ENCODE measurements at places on chromosomes 12 and 14.

DNA sequence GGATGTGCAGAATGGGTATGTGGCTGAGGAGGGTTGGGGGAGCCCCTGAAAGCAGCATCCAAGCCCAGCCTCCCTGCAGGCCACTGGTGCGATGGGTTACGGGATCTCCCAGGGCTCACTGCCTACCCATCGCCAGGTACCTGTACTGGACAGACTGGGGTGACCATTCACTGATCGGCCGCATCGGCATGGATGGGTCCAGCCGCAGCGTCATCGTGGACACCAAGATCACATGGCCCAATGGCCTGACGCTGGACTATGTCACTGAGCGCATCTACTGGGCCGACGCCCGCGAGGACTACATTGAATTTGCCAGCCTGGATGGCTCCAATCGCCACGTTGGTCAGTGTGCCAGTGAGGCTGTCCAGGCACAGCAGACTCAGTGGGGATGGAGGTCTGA lies 18.3 kb upstream of the NXPH4 start:
- no peak for DNase-seq

GRCh38 chr12:111093428-111094142 lies 173.2 kb upstream of the MYL2 start:
- DNase-seq: no peak

GRCh38 chr12:3931776-3932175 lies 58.6 kb upstream of the PARP11 start:
- DNase-seq: no peak

GRCh38 chr12:103986829-103987228 lies 21.2 kb downstream of the TDG start:
- no peak for DNase-seq

- DNase-seq: no peak
Observed at GRCh38 chr12:123265851-123266678, 5.6 kb downstream of the CDK2AP1 start.

GRCh38 chr12:85713373-85713772 lies 122.8 kb downstream of the RASSF9 start:
- no peak for DNase-seq

DNA sequence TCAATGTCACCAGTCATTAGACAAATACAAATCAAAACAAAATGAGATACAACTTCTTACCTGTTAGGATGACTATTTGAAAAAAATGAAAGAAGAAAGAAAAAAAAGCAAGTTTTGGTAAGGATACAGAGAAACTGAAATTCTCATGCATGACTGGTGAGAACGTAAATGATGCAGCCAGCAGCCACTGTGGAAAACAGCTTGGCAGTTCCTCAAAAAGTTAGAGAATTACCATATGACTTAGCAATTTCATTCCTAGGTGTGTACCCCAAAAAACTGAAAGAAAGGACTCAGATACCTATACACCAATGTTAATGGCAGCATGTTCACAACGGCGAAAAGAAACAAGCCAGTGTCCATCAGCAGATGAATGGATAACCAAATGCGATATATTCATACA lies 26.6 kb downstream of the NINJ2 start:
- DNase-seq: no peak

DNA sequence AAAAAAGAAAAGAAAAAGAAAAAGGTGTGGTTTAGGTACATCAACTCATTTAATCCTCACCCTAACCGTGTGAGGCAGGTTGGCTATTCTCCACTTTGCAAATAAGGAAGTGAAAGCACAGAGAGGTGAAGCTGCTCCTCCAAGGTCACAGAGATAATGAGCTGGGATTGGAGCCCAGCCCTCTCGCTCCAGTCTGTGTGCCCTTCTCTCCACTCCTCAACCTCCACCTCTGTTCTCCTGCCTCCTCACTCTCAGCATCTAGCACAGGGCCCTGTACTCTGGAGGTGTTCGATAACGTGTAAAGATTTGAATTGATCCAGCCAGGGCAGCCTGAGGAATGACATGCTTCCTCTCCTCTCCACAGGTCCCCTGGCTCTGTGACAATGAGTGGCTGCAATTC lies 502.3 kb downstream of the TMEM132D start:
- no peak for DNase-seq

DNA sequence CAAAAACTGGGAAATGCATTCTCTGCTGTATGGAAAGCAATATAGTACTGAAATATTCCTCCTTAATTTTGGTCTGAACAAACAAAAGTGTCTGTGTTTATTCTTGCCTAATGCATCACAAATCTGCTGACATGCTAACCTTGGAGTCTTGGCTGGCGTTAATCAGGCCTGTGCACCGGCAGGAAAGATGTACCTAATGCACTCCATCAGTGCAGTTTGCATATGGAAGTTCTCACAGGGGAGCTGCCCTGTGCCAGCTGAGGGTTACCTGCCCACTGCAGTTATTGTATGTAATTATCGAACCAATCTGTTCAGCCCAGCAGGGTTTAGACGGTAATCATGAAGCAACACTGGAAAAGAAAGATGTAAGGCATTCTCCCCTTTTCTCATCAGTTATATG lies 76.9 kb downstream of the VRK1 start:
- DNase-seq: no peak

DNA sequence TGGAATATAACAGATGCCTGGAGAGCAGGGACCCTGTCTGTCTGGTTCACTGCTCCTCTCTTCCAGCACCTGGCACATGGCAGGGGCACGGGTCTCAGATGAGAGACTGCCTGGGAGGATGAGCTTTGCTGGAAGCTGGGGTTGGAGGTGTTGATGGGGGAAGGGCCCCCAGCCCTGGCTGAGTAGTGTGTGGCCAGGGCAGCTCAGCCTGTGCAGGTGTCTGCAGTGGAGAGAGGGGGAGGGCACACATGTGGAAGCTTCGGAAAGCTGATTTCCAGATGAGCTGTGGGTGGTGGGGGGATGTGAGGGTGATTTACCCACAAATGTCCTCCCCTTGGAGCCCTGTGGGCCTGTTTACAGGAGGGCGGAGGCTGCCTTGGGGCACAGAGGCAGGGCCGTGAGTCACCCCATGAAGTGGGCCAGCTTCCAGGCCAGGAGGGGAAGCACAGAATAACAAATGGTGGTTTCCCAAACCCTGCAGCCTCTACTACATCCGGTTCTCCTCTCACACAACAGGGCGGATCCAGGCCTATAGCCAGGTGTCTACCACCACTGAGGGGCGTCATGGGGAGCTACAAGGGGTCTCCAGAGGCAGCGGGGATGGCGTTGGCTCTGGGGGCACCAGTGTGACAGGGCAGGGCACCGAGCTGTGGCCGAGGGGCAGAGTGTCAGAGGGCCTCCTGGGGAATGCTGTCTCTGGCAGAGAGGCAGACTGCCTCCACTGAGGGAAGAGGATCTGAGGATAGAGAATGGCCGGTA lies 11.0 kb downstream of the KRT7 start:
- DNase-seq: no peak

DNA sequence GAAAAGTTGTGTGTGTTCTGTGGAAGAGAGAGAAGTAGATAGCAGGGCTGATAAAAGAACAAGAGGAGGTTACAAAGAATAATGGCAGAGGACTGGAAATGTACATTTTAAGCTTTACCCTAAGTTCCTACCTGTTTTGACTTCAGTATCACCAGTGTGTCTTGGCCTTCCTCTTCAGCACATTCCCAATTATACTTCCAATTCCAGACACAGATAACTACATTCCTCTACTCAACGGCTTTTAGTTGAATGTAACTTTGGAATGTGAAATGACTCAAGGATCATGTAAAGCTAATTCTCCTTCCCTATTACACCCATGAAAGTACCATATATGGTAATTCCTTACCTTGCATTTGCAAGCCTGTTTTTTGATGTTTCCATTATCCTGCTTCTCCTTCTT lies 5.0 kb downstream of the MGST1 start:
- no peak for DNase-seq

DNA sequence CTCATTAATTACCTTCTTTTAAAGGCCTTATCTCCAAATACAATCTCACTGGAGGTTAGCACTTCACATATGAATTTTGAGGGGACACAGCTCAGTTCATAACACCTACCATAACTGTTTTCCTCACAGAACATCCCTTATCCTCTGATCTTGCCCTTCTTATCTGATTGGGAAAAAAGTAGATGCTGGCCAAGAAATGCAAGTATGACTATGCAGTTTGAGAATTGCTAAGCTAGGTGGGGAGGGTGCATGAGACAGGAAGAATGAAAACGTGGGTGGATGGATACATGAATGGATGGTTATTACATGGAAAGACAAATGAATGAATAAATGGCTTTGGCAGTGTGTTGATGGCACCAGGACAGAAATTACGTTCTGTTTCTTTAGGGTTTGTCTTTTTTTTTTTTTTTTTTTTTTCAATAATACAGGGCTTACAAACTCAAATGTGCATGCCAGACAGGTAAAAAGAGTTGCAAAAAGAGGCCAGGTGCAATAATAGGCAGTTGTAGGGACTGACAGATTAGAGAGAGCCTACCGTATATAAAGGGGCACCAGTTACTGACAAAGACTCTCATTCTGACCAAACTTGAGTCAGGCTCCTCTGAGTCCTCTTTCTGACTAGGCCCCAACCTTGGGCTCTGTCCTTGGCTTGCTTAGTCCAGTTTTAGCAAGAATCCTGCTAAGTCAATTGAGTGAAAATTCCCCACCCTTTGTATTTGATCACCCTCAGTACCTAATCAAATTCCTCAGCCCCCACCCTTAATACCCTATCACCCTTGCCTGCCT lies 304.9 kb downstream of the ZFP36L1 start:
- no peak for DNase-seq

- no peak for DNase-seq
Observed at GRCh38 chr14:69268763-69269162, 8.8 kb downstream of the GALNT16 start.
